Caco-2 (cell line): ENCODE measurements at places on chromosomes 6 and 20.
A peak's percentile ranks its signal among the peaks of the same experiment; 100 is the strongest.

GRCh38 chr6:66986940-66987339 lies 1279.9 kb upstream of the EYS start:
- peak; percentile 72 for DNase-seq

- DNase-seq, result no peak
Measured at GRCh38 chr20:41623625-41624375, 5.6 kb upstream of the CHD6 start.

DNA sequence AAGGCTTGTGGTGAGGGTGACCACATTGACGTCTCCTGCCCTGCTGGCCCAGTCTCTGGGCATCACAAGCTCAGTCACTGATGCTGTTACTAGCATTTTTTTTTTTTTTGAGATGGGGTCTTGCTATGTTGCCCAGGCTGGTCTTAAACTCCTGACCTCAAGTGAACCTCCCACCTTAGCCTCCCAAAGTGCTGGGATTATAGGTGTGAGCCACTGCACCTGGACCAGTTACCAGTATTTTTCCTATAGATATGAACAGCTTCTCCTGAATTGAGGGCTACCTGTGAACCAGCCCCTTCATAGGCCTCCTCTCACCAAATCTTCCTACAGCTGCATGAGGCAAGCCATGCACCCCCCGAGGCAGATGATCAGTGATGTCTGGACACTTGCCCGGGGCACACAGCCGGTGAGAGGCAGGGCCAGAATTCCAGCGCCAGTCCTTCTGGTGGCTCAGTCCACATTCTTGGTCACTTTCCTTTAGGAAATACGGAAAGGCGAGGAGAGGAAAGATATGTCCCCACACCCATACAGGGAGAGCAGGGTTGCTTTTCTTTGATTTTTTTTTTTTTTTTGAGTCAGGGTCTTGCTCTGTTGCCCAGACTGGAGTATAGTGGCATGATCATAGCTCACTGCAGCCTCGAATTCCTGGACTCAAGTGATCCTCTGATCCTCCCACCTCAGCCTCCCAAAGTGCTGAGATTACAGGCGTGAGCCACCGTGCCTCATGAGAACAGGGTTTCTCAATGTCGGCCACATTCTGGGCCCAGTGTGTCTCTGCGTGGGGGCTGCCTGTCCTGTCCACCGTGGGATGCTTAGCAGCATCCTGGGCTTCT lies 50.7 kb downstream of the UBE2V1 start:
- DNase-seq, result no peak

GRCh38 chr6:124234801-124235200 lies 431.1 kb downstream of the NKAIN2 start:
- DNase-seq, result no peak

DNA sequence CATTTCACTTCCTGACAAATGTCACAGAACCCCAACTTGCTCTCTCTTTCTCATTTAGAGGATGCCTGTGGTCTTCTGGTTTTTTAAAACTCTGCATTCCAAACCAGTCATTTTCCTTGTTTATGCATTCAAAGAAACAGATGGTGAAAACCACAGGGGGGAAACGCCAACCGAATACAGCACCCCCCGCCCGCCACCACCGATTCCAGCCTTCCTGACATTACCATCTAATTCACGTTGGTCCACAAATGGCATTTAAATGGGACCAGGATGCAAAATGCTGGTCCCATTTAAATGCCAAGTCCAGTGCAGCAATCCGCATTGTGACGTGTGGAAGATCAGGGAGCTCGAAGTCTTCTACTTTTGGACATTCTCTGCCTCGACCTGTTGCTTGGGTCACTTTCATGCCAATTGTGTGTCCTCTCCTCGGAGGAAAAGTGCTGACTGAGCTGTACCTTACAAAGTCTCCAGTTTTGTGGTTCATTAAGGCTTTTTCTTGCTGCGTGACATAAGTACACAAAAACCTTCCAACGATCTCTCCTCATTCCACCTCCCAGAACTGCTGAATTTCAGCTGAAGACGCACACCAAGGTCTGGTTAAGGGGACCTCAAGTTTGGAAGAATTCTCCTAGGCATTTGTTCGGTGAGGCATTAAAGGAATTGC lies 35.8 kb downstream of the NEDD9 start:
- DNase-seq, result no peak

DNA sequence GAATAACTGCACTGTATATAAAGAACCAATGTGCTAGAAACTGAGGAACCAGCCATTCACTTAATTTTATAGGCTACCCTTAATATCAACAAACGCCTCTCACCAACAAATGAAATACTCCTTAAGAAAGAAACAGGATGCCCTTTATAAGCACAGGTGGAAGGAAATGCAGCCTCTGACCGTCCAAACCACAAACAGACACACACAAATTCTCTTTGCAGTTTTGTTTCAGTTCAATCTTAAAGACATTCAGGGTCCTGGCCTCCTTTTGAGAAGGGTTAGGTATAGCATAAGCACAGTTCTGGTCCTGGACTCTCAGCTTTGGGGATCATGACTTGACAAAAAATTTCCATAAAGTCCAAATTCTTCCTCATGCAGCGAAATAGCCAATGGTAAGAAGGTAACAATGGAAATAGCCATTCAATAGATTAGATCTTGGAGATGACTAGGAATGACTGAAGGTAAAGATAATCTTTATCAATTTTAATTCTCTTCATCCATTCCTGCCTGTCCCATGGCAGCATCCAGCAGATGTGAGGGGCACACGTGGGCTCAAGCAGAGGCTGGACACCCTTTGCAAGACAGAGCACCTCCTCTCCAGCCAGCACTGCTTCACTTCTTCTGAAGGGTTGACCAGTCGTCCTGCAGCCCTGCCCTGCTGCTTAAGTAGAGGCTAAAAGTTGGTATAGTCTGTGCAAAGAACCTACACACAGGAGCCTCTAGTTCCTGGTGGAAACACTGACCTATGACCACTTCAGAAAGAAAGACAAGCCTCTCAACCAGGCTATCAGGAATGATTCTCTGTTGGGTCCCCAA lies 123.9 kb downstream of the CD83 start:
- DNase-seq, result no peak

DNA sequence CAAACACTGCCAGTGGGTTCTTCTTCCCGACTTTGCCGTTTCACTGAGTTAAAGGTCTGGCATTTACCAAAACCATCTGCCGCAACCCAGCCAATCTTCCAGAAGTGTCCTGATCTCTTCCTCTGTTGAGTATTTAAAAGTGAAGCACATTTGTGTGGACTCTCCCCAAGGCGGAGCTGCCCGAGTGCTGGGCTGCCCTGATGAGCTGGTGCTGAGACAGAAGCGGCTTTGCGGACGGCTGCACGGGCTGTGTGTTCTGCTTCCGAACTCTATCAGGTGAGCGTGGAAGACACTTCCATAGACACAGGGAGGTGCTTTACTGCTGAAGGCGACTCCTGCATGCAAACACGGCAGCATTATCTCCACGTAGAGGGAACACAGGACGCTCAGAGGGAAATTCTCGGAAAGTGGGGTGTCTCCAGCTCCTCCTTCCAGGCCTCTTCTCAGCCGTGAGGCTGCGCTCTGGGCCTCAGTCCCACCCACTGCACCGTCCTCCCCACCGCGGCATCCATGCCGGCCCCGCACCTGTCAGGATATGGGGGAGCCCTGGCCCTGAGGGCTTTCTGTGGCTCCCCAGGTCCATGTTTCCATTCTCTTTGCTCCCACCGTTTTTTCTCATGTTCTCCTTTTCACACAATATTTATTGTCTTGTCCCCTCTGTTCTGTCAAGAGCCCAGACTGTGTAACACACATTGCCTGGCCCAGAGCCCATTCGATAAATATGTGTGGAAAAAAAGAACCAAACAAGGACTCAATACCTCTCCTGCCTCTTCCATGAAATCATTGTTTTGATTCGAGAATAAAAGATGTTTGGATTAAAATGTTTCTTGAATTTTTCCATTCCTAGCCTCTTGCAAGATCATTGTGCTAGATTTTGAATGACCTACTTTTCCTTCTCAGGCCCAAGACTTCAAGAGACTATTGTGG lies 205.1 kb downstream of the DLL1 start:
- no peak for DNase-seq

GRCh38 chr6:133890711-133891148 lies 1.8 kb downstream of the TCF21 start:
- no peak for DNase-seq

- DNase-seq, result peak; percentile 61
Measured at GRCh38 chr6:42555477-42556457, 8.1 kb upstream of the UBR2 start.

- peak; percentile 38 for DNase-seq
Measured at GRCh38 chr6:114342086-114342825, 567 bp downstream of the HS3ST5 start.

DNA sequence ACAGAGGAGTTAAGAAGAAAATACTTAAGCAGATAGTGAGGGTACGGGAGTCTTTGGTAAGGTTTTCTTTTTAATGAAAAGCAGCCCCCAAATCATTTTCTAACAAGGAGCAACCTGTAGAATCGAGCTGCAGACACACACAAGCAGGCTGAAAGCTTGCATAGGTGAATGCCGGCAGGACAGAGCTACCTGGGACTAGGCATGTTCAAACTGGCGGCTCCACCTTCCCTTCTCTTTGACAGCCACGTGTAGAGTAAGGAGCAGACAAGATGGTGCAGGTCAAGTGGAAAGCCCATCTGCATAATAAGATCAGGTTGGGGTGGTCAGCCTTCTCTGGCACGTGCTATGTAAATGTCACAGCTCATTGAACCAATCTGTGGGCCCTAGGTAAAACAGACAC lies 1292.4 kb downstream of the EPHA7 start:
- no peak for DNase-seq

DNA sequence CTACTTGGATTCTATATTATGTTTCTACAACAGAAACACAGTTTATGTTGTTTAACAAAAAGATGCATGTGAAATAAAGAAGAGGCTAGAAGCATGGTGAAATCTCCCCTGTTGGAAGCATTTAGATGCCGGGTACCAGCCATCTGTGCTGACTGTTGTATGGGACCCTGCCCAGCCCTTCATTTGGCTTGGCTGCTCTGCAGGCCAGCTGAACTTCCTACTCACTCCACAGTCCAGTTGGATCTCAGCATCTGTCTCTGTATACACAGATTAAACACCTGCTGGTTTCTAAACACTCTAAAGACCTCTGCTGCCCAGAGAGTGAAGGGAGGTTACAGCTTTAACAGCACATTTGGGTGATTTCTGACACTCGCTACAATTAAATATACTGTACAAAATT lies 228.3 kb downstream of the SLC35F1 start:
- no peak for DNase-seq

DNA sequence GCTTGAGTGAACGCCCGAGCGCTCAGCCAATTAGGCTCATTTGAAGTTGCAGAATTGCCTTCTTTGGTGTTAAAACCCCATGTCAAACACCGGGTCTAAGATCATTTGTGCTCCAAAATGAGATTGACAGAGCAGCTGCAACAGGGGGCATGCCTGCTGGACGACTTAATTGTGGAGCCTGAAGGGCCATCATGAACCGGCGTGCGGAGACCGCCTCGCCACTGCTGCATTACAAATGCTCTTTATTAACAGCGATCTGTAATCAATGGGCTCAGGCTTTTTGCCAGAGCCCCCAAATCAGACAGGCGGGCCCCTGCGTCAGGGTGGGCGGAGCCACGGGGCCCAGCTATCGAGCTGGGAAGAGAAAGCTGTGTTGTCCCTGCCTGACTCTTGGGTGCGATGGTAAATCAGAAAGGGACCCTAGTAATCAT lies 183.2 kb downstream of the SIM1 start:
- no peak for DNase-seq

GRCh38 chr20:16001286-16001685 lies 572.0 kb downstream of the KIF16B start:
- no peak for DNase-seq

DNA sequence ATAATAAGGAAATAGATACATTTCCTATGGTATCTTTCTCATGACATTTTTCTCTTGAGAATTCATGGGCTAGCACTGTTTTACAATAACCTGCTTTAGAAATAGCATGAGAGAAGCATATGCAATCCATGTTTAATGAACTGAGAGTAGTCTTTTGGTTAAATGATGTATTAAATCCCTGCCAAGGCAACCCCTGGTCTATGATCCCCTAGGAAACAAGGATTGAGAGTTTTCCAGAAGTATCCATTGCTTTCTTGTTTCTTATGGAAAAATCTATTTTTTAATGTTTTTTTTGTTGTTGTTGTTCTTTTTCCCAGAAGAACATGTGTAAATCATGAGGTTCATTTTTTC lies 390.5 kb upstream of the HSF2 start:
- no peak for DNase-seq

GRCh38 chr6:80134065-80134464 lies 27.6 kb downstream of the BCKDHB start:
- no peak for DNase-seq

DNA sequence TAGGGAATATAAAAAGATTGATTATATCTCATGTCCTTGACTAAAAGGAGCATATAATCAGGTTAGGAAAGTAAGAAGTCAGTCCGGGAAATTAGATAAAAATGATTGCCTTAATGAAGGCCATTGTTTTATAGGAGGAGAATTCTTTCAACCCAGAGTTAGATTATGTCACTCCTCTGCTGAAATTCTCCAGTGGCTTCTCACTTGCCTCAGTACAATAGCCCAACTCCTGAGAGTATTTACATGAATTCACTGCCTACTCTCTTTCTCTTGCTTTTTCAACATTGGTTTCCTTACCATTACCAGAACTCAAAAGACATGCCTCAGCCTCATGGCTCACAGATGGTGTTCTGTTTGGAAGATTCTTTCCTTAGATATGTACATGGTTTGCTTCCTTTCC lies 114.9 kb downstream of the EPHA7 start:
- DNase-seq, result no peak

DNA sequence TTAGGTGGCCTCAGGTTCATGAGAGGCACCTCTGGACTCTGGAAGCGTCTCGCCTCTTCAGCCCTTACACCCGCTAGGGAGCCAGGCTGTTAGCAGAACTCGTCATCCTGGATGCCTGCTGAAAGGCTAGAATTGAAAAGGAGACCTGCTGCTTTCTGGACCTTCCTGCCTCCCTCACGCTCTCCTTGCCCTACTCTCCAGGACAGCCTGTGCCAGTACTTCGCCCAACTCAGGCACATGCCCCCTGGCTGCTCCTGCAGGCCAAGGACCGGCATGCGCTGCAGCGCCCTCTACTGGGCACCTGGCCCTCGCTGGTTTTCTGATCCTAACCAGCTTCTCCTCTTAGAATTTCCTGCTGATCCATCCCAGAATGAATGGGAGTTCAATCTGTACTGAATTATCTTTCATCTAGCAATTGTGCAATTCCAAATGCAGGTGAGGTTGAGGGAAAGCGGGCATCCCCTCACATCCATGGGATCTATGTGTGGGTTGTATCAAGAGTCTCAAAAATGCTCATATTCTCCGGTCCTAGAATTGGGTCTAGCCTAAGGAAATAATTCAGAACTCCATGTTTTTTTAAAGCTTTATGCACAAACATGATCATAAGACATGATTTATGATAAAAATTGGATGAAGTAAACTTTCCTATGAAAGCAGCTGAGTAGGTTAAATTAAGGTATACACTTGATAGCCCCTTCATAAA lies 78.0 kb downstream of the PTPN1 start:
- peak; percentile 87 for DNase-seq

GRCh38 chr20:5821627-5822215 lies 71.5 kb downstream of the SHLD1 start:
- DNase-seq, result no peak

- no peak for DNase-seq
Measured at GRCh38 chr6:72811971-72812421, 190.1 kb downstream of the KCNQ5 start.
